HT1080 (cell line): ENCODE measurements at places on chromosomes 11 and 22. TPM values are rescaled to one million over a fixed set of nuclear protein-coding genes. Genes with fewer than 3 reads are reported as not detected.

DNA sequence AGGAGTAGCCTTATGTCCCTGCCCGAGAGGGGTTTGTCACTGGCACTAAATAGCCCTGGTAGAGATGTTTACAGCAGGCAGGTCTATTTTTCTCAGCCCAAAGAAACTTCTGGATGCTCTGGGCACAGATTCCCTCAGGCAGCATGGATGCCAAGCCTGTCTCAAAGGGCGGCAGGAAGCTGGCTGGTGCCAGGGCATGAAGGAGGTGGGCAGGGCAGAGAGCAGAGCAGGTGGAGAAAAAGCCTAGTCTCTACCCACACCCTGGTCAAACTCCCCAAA is 4.1 kb upstream of the GAS2L1 start:
- DNase-seq, result no peak

DNA sequence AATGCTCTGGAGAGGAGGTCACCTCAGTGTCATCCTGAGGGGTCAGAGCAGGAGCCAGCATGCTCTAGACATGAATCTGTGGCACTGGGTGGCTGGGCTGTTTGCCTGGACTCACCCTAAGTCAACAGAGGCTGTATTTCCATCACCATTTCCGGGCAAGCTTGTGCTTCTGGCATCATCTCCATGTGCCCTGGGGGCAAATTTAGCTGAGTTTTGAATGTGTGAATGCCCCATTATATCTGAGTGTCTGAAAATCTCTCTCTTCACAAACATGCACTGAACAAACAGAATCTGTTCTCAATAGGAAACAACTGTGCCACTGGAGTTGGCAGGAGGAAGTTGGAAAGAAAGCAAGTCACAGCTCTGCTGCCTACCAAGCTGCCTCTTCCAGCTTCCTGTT is 356.2 kb downstream of the GRM5 start:
- DNase-seq, result peak; percentile 54

DNA sequence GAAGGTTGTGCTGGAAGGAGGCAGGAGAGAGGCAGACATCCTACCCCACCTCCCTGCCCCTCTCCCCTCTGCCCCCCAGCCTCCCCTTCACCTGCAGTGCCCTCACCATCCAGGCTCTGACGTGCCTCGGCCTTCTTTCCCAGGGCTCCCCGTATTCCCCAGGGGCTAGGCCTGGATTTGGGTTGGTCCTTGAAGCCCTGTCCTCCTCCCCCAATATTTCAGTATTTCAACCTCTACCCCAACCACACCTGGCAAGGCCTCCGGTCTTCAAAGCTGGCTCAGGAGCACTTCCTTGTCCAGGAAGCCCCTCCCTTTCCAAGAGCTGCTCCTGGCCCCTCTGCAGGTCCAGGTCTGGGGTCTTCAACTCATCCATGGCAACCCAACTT is 8.6 kb upstream of the PDE2A start:
- DNase-seq, result no peak

DNA sequence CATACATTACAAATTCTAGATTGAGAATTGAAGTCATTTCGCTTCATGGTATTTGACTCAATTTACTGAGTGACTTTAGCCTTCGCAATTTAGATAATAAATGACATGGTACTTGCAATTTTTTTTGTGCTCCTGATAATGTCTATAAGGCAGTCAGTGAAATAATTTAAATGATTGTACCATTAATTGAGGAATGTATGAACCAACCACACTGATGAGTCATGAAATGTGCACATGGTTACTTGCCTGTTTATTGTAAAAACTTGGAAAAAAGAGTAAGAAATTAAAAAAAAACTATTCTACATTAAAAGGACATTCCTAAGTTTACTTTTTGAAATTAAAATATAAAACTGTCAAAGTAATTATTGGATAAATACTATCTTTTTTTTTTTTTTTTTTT is 43.3 kb downstream of the DNAJC24 start:
- peak; percentile 27 for DNase-seq

The SDF2L1 gene
- 43.7 and 51.7 TPM in 2 replicates for total RNA-seq

- DNase-seq, result no peak
Observed at GRCh38 chr22:43740587-43741270, 71.4 kb downstream of the EFCAB6 start.

The MYBPC3 gene
- not detected in 2 replicates for total RNA-seq

The PLAAT2 gene
- not detected in 2 replicates for total RNA-seq

- peak; percentile 88 for DNase-seq
Observed at GRCh38 chr22:21074102-21074715, 28.5 kb downstream of the LRRC74B start.

The TMEM86A gene
- total RNA-seq, result 0.47 and 1.3 TPM in 2 replicates

DNA sequence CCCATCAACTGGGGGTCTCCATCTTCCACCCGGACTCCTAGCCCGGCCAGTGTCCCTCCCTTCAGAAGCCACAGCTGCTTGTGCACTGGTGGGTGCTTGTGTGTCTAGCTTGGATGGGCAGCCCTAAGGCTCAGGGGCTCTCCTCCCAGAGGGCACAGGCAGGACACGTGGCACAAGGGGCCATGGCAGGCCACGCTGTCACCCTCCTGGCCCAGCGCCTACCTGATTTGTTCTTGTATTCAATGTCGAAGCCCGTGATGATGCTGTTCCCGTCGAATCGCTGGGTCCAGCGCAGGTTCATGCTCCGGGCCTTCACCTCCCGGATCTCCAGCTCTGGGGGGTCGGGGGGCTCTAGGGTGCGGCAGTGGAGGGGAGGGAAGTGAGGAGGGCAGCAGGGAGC is 152.6 kb downstream of the CEP164 start:
- no peak for DNase-seq

DNA sequence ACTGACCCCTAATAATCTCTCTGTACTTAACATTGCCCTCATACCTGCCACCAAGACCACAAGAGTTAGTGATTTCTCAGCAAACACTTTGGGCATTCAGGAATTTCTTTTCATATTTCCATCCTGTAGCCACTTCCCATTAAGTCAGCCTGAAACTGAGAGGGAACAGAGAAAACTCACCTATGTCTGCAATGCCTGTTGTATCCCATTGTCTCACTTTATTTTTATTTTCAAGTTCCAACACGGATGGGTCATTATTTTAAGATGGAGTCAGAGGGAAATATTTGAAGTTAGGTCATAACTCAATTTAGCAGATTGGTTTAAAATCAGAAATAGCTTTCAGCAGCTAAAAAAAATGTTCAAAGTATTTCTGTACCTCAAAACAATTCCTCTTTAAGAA is 937.8 kb upstream of the CHORDC1 start:
- no peak for DNase-seq

DNA sequence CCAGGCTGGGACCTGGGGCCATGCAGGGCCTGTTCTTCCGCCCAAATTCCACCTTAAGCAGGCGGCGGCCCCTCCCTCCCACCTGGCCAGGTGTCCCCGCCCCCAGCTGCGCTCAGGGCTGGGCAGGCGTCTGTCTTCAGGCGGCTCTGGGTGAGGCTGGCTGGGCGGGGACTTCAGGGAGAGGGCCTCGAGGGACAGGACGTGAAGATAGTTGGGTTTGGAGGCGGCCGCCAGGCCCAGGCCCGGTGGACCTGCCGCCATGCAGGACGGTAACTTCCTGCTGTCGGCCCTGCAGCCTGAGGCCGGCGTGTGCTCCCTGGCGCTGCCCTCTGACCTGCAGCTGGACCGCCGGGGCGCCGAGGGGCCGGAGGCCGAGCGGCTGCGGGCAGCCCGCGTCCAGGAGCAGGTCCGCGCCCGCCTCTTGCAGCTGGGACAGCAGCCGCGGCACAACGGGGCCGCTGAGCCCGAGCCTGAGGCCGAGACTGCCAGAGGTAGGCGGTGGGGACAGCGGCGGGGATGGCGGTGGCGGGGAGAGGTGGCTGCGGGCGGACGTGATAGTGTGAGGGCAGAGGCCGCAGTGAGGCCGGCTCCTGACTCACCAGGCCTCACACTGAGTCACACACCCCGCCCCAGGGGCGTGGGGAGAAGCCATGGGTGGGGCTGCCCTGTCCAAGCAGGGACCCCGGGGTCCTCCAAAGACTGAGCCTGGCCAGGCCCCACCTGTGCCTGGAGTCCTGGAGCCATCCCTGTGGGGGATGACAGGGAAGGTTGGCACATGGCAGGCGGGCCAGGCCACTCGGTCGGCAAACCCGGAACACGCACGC is at the start of gene PKP3:
TSS of gene PKP3 (plus strand) at position 176 of the 824 bp plus-strand sequence. CDS start at position 260, 84 bp downstream.
- DNase-seq, result peak; percentile 76

DNA sequence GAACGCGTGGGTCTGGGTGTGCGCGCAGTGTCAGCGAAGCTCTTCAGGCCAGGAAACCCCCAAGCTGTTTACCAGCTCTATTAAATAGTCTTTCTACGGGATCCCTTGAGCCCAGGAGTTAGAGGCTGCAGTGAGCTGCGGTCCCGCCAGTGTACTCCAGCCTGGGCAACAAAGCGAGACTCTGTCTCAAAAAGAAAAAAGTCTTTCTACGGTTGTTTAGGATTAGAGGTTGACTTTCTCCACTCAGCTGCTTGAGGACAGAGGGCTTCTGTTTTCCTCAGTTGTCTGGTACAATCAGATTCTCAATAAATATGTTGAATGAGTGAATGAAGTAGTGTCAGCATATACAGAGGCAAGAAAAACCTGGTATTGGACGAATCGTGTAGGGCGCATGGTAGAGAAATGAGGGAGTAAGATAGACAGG is 619 bp downstream of the SART1 start:
- no peak for DNase-seq

The OR51B4 gene
- total RNA-seq, result 21.5 and 33.4 TPM in 2 replicates

DNA sequence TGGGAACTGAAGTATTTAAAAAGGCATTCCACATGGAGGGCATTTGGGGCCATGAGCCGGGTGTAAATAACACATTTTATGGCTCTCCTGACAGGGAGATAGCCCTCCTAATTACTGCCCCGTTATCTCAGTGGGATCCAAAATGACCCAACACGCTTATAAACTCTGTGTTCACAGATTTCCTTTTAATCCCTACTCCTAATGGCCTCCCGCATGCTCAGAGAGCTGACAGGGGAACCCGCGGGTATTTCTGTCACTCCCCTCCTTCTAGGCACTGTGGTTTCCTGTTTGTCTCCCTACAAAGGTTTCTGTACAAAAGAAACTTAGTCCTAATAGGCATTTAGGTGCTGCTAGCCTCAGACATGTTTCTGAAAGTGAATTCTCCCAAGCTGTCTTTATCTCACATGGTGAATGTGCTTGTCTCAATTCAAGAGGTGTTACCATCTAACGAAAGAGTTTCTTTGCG is 202.8 kb upstream of the SEZ6L start:
- DNase-seq, result no peak

DNA sequence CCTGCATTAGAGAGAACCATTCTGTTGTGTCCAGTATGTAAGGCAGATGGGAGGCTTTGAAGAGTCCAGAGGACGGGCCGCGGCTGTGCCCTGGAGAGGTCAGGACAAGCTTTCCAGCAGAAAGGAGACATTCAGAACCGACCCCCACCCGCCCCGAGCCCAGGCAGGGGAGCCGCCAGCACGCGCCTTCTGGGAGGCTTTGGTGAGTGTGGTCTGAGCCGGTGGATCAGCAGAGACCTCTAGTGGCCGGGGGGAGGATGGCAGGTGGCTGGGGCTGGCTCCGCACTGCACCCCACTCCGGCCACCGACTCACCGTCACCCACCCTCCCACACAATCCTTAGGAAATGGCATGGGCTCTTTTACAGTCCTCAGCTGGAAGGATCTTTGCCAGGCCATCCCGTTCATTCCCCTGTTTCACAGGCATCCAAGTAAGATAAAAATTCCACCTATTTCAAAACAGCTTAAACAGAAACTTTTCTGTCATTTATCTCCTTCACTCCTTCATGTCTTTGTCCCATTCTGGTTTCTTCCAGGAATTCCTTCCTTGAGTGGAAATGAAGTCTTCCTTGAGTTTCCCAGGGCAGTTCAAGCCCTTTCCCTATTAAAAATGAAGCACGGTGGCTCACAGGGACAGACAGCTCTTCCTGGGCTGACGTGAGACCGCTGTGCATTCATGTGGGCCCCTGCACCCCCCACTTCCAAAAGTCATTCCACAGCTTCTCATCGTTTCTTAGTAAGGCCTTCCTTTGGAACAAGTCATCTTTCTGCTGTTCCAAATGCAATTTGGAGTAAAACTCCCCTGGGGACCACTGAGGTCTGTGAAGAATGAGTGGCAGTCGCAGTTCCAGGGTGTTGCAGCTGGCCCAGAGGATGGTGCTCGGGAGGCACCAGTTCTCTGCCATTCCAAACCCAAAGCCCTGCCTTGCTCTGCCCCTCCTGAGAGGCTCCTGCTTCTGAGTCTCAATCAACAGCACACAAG is 91.0 kb downstream of the FEZ1 start:
- DNase-seq, result peak; percentile 60

DNA sequence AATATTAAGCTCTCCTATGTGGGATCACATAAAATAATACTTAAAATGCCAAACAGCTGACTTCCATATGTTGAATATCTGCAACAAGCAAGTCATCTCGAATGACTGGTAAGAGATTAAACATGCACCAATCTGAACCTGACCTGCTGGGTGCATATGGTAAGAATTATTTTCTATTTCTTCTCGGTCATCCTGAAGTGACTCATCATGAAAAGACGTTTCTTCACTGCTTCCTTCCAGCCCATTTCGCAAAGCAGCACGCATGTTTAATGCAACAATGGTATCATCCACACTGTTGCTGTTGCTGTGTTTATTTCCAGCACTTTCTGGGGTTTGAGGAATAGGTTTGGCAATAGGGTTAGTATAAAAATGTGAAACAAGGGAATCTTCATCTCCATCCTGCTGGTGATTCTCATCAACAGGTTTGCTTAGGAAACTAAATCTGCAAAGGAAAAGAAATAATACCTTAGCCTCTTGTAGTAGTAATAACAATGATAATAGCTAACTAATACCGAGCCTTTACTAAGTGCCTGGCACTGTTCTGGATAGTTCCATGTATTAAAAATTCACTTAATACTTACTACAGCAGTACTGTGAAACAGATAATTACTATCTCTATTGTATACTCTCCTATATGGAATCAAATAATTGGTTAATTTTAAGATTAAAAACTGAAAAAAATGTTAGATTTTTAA is 52.0 kb upstream of the CHRNA10 start:
- peak; percentile 91 for DNase-seq

DNA sequence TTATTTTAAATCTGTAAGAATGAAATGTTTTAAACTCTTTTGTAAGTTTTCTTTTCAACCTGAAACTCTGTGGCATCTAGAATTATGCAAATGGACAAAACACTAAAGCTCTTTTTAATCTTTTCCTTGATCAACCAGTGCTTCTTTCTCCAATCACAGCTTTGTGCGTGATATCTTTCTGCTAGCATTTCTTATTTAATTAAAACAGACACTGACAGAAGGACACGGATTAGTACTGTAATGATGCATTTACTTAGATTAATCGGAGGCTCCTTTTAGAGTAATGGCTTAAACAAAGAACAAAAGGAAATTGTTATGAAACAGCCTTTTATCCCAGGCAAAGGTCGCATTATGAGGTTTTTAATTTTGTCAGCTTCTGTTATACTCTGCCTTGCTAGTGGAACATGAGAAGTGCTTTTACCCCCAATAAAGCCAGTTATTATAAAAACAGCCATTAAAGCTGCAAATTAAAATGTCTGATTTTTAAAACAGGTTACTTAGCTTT is 48.5 kb upstream of the SOX6 start:
- no peak for DNase-seq

The TEX54 gene
- 0.66 TPM in 1 of 2 replicates, not detected in the other for total RNA-seq

GRCh38 chr22:21703684-21704316 is 31.8 kb downstream of the YPEL1 start:
- DNase-seq, result no peak

GRCh38 chr22:27331526-27332281 is 469.9 kb downstream of the MN1 start:
- peak; percentile 11 for DNase-seq

The ZC3H7B gene
- 55.7 and 58.7 TPM in 2 replicates for total RNA-seq
